Iris pigment epithelial cell (primary cell): ENCODE measurements at places on chromosomes 5 and 9.
A peak's percentile ranks its signal among the peaks of the same experiment; 100 is the strongest.

- no peak for DNase-seq
Observed at GRCh38 chr5:157327771-157328170, 61.8 kb downstream of the CYFIP2 start.

GRCh38 chr9:15549611-15550010 is 3.2 kb upstream of the CCDC171 start:
- DNase-seq: no peak

- no peak for DNase-seq
Observed at GRCh38 chr5:88677943-88678769, 204.8 kb downstream of the MEF2C start.

- peak; percentile 72 for DNase-seq
Observed at GRCh38 chr5:52784737-52785136, 3.0 kb upstream of the ITGA1 start.

DNA sequence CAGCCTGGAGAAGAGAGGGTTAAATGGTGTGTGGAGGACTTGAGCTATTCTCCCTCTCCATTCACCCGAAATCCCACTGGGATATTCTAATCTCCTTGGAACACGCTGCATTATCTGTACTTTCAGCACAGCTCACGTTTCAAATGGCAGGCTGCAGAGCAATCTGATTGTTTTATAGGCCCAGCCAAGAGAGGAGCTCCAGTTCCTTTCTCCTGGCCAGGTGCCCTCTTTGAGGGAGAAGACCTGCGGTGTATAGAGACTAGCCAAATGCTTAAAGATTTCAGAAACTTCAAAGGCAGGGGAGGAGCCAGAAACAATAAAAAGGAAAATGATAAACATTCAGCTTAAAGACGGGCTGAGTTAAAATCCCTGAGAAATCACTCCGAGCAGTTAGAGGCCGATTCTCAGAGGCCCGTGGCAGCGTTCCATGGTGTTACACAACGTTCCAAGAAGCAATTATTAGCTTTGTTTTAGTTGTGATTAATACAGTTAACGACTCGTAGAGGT is 564.0 kb upstream of the KLF4 start:
- peak; percentile 91 for DNase-seq

DNA sequence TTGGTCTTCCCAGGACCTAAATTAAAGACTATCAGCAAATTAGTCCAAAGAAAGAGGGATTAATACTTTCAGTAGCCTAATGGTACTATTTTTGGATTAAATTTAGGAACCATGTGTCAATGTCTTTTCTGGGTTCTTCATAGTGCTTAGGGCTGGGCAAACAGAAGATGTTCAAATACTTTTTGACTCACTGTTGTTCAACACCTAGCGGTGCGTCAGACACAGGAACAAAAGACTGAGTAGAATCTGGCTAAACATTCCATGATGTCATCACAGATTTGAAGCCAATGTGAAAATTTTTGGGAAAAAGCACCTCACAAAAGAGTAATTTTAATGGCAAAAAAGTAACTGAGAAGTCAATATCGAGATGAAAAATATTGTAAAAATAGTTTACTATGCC is 544.4 kb downstream of the EFNA5 start:
- no peak for DNase-seq

DNA sequence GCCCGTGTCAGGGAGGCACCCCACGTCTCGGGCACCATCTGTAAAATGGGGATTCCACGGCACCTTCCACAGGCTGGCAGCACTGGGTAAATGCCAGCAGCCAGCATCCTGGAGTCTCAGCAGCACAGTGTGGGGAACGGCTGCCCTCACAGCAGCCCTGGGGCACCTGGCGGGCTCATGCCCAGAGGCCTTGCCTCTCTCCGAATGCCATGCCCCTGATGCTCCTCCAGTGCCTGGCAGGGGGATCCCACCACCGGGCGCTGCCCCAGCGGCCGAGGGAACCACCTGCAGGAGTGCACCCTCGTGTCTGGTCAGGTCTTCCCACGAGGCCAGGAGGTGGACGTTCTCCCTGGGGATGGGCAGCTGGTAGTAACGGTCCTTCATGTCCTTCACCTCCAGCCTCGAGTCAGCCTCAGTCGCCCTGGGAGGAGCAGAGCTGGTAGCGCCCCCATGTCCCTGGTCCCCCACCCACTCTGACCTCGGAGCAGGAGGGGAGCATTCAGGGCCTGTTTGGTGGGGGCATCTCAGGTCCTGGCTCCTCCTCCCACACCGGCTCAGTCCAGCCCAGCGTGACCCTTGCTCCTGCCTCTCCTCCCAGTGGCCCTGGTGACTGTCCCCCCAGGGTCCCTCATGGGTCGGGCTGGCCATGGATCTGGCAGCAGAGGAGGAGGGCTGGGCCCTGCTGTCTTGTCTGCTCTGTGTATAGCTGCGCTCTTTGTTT is 49.9 kb upstream of the NRARP start:
- DNase-seq: no peak

DNA sequence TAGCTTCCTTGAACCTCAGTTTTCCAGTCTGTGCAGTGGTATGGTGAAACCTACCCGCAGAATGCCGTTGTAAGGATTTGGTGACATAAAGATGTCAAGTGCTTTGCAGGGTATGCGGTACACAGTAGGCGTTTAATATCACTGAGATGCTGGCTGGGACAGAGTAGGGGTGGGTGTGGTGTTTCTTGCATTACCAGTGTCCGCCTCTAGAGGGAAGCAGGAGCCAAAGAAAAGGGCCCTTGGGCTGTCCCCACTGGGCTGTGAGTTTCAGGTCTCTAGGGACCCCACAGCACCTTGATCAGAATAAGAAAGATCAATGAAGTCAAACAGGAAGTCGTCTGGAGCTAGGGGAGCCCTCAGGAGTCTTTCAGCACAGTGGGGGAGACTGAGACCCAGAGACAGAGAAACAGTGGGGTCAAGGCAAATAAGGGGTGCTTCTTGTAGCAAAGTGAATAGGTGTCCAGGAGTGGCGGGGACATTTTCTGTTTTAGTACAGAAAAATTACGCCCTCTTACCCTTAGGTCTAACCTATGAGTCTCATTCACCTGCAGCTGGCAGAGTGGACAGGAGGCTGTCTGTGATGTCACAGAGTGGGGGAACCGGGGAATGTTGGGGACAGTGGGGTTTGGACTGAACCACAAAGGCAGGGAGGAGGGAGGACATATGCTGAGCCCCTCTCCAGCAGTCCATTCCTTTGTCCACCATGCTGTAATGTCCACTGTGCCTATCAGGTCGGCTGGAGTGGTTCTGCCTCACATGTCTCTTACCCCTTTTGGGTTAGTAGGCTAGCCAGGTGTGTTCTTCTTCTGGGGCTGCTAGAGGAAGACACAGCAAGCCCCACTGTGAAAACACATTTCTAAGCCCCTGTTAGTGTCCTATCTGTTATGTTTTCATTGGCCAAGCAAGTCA is 4.7 kb upstream of the TEX53 start:
- DNase-seq: peak; percentile 27

DNA sequence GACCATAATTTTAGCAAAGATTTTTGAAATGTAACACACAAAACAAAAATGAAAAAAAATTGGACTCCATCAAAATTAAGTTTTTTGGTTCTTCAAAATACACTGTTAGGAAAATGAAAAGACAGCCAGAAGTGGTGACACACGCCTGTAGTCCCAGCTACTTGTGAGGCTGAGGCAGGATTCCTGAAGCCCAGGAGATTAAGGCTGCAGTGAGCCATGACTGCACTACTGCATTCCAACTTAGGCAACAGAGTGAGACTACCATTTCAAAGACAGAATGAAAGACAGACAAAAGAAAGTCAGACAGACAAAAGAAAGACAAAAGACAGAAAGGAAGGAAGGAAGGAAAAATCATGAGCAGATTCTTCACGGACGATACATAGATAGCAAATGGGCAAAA is 7.5 kb downstream of the DIAPH1 start:
- DNase-seq: peak; percentile 50

DNA sequence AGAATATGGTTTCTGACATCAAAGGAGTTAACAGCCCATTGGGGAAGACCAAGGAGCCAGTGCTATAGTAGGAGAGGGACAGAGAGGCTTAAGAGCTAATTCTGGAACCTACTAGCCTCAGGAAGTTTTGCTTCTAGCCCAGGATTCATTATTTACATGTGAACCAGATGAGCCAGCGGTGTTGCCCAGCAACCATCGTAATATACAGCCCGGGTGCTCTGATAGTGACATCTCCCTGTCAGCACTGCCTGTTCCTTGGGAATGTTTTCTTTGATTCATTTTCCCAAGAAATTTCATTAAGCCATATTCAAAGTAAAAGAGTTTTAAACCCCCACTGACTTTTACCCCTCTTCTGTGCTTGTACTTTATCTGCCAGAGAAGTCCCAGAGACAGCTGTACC is 217.4 kb upstream of the ADAMTSL1 start:
- no peak for DNase-seq

DNA sequence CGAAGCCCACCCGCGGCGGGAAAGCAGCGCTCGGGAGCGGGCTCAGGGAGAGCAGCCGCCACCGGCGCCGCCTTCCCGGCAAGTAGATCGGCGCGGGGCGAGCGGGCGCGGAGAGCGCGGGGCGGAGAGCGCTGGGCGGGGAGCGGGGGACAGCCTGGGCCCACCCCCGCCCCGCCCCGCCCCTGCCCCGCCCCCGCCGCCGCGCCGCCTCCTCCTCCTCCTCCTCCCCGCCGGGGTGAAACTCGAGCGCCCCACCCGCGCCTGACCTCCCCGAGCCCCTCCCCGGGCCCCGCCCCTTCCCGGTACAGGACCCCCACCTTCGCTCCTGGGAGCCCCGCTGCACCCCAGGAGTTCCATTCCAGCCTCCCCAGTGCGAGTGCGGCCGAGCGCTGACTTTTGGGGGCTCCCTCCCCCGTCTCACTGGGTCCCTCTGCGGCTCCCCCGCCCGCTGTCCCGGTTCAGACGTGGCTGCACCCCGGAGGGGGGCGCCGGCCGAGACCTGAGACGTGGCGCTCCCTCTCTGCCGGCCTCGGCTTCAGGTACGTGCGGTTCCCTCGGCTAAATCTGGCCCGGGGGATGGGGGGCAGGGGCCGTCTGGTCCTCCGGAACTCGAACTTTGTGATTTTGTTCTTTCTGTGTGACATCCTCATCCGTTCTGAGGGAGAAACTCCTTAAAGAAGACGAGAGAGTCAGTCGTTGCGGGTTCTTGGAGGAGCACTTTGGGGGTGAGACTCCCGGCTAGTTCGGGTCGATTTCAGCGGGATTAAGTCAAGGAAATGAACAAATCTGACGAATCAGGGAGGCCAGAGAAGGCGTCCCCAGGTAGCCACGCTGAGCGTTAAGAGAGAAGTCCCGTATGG is at the start of gene SEMA5A:
SEMA5A (minus strand) TSS at position 84 of the 860 bp plus-strand sequence. CDS start 166,129 bp downstream, outside the sequence.
- DNase-seq: peak; percentile 78

DNA sequence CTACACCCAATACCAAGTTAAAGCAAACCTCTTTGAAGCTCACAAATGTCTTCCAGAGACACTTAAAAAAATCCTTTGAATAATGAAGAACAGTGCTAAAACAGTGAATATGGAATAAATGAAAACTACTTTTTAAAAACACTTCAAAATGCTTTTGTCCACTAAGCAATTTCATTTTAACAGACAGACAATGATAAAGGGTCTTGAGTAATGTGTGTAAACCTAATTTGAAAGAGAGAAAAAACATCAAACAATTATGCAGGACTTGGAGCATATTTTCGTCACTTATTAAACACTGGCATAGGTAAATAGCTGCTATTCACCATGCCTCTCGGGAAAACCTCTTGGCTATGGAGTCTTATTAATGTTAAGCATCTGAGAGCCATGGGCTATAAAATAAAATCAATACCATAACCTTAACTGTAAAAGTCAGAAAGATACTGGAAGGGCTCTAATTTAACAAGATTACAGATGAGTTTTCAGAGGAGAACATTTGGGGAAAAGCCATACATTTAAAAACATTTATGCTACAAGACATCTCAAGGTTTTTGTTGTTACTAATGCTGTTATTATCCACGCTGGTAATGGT is 177.8 kb downstream of the NFIB start:
- no peak for DNase-seq

GRCh38 chr5:154262342-154262741 is 71.8 kb downstream of the GALNT10 start:
- DNase-seq: no peak

DNA sequence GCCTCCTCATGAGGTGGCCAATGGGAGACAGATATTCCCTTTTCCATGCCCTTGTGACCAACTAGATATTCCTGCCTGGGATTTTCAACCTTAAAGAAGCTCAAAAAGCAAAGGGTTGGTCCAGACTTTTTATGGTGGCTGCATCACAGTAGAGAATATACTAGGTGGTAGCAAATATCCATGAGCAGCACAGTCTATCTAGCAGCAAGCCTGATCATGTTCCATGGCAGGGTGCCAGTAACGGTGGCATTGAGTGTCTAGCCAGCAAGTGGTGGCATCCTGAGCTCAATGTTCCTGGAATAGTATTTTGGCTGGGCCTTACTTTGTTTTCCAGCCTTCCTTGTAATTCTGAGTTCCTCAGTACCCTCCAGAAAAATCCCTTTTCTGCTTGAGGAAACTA is 25.8 kb downstream of the CDC25C start:
- no peak for DNase-seq

- peak; percentile 55 for DNase-seq
Observed at GRCh38 chr9:125906144-125906543, 159.0 kb downstream of the PBX3 start.

- peak; percentile 86 for DNase-seq
Observed at GRCh38 chr5:78896132-78896531, 89.0 kb downstream of the ARSB start.
